ENCODE measurements at places on chromosomes 2 and 18.
A peak's percentile ranks its signal among the peaks of the same experiment; 100 is the strongest.

DNA sequence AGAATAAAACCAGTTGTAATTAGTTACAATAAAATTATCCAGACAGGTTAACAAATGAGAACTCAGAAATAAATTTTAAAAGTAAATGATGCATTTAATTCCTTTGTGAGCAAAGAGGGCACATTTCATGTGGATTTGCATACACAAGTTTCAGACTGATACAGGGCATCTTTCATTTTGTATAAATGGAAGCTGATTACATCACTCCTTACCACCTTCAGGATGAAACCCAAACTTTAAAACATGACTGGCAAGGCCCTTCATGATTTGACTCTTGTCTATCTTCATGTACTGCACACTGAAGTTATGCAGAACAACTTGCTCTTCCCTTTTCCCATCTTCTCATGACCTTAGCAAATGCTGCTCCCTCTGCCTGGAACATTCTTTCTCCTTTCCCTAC, 26.9 kb downstream of the EFEMP1 start:
- no peak for DNase-seq
- no peaks in the 10 kb centered on the region for H3K4me1 ChIP-seq
- no peaks in the 10 kb centered on the region for H3K27me3 ChIP-seq
- H3K27ac ChIP-seq, result no peak overlapping the region
- no peaks in the 10 kb centered on the region for H3K36me3 ChIP-seq

DNA sequence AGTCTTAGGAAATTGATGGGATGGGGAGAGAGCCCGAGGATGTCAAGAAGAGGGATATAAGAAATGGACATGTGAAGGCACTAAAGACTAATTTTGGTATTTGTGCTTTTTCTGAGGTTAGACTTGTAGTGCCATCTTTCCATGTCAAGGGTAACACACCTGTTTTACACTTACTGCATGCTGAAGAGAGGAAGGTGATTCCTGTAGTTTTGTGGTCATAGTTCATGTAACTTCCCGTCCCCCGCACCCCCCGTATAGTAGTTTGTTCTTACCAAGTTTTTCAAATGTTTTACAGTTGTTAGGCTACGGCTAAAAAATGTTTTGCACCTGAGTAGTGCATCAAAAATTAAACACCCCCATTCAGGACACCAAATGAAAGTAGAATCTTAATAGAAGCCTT, 73.8 kb downstream of the CLIP4 start:
- no peak for DNase-seq
- no peak overlapping the region for H3K4me3 ChIP-seq
- H3K36me3 ChIP-seq, result peaks cover 13% of the 10 kb centered on the region
- H3K4me1 ChIP-seq, result peaks cover 4% of the 10 kb centered on the region
- no peaks in the 10 kb centered on the region for H3K27me3 ChIP-seq
- no peak overlapping the region for H3K27ac ChIP-seq

DNA sequence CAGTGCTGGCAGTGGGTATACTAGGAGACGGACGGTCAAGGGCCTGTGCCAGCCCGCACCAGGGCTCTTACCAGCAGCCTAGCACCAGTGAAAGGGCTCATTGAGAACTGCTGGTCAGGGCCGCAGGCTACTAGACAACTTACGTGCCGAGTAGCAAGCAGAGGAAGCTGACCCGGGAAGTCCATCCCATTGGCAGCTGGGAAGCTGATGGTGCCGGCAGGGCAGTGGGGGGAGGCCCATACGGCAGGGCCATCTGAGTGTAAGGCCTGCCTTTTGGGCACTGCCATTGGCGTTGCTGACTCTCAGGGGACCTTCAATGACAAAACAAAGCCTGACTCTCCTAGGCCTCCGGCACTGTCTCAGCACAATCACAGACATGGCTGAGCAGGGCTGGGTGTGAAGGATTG, 20.6 kb downstream of the EFR3B start:
- H3K4me3 ChIP-seq, result no peak overlapping the region
- DNase-seq, result no peak
- no peaks in the 10 kb centered on the region for H3K27me3 ChIP-seq
- no peaks in the 10 kb centered on the region for H3K36me3 ChIP-seq
- peaks cover 6% of the 10 kb centered on the region for H3K4me1 ChIP-seq

DNA sequence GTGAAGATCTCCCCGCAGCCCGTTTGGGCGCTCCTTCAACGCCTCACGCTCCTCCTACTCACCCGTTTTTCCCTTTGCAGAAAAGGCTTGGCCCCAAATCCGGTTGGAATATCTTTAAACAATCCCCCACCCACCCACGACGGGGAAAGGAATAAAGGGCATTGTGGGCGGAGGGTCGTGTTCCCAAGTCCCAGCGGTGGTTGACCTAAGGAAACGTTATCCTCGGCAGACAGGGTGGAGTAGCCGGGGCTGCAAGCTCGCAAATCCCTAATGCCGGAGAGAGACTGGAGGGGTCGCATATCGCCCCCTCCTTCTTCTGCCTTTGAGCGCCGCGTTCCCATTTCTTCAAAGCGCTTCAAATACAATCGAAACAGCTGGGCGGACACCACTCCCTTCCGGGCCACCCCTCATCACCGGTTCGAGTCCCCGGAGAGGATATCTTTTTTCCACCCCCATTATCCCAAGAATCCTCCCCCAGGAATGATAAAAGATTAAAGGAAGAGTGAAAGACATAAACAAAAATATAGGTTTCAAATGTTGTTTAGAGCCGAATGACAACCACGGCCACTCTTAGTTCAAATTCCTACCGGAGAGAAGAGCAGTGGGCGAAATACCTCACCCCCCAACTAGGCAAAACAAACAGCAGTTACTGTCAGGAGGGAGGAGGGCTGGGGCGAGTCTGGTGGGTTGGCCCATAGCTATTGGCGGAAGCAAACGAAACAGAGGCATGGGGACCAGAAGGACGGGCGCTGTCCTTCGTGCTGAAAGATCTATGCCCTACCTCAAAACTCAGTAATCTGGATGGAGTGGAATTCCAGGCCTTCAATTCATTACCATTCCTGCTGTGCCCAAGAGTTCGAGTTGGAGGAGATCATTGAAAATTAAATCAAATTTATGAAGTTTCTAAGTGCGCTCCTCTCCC, 2.8 kb upstream of the GAD1 start:
- H3K4me3 ChIP-seq, result no peak overlapping the region
- no peaks in the 10 kb centered on the region for H3K36me3 ChIP-seq
- peaks cover 33% of the 10 kb centered on the region for H3K4me1 ChIP-seq

- no peak for DNase-seq
- no peaks in the 10 kb centered on the region for H3K36me3 ChIP-seq
- no peak overlapping the region for H3K27ac ChIP-seq
- no peak overlapping the region for H3K4me3 ChIP-seq
Measured at GRCh38 chr18:31247574-31248199, 70.3 kb upstream of the DSG1 start.

DNA sequence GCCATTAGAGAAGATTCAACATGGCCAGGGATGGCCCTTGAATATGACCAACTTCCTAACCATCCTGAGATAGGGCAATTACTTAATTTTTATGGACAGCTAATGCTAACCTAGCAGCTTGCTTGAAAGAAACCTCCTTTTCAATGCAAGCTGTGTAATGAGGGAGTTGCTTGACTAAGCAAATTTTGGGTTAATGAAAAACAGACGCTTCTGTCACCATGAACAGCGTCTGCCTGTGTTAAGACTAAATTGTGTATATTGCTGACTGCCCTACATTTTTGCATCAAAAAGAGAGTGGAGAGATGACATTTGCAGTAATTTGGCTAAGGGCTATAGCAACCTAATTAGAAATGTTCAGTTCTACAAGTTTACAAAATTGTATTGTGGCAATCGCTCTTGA, 319.2 kb upstream of the LRATD1 start:
- H3K4me3 ChIP-seq, result no peak overlapping the region
- no peaks in the 10 kb centered on the region for H3K36me3 ChIP-seq
- H3K27ac ChIP-seq, result no peak overlapping the region
- H3K27me3 ChIP-seq, result no peaks in the 10 kb centered on the region
- no peaks in the 10 kb centered on the region for H3K4me1 ChIP-seq

DNA sequence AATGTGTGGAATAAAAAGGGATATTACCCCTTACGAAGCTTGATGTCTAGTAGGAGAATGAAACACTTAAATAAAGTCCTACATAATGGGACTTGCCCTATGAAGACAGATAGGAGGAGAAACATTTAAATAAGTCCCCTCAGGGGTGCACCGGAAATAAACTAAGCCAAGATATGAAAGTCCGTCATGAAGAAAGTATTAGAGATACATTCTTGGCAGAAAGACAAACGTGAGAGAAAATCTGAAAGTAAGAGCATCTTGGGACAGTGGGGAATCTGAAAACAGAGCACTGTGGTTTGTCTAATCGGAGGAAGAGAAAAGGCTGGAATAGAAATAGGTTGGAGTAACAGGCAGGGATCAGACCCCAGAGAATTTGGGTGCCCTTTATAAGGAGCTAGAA, 516.9 kb upstream of the DSEL start:
- no peak overlapping the region for H3K27ac ChIP-seq
- no peak overlapping the region for H3K4me3 ChIP-seq
- H3K27me3 ChIP-seq, result no peaks in the 10 kb centered on the region
- no peak for DNase-seq
- H3K36me3 ChIP-seq, result no peaks in the 10 kb centered on the region

DNA sequence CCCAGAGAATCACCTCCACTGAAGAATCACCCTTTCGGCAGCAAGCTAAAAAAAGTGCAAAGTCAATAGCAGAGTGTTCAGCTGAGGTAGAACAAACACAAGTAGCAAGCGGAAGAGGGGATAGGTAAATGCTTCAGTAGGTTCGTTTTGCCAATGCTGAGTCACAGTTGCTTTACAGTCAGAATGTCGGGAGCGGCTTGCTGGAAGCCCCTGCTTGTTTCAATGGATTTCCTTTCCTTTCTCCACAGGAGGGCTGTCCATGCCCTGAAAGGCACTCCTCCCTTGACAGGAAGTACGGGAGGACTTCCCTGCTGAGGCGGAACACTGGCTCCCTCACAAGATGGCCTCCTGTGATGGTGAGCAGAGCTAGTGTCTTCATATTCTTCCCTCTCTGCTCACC, 146.2 kb upstream of the LYPD1 start:
- no peaks in the 10 kb centered on the region for H3K36me3 ChIP-seq
- no peak for DNase-seq
- peaks cover 2% of the 10 kb centered on the region for H3K27me3 ChIP-seq
- no peak overlapping the region for H3K27ac ChIP-seq

- DNase-seq, result peak; percentile 31
- H3K27ac ChIP-seq, result no peak overlapping the region
- no peaks in the 10 kb centered on the region for H3K27me3 ChIP-seq
Measured at GRCh38 chr18:9575558-9575957, 38.8 kb downstream of the PPP4R1 start.

DNA sequence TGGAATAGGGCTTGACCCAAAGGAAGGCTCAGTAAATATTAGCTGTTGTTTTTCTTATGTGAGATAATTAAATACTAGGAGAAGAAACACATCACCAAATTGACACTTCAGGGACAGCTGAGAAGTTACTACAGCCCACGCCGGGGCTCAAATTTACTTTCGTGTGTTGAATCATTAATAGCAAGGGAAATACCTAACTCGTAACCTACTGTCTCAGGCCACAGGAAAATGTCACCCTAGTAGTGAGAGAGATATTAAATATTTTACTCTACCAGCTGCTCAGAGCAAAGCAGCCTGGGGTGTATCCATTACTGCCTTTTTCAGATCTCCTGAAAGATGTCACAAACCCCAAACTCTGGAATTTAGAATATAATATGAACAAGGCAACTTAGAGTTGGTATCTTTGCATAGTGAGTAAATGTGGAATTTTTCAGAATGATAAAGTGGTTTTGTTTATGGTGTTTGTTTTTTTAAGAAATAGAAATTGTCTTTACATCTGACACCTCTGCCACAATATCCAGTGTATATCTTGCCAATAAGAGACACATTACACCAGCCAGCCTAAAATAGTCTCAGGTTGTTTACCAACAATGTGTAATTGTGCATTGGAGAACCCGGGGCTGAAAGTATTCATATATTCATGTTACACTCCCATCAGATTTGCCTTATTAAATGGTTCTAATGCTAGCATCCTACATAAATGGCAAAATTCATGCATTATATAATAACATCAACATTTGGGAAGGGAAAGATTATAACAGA, 48.4 kb downstream of the ATP8B1 start:
- H3K36me3 ChIP-seq, result no peaks in the 10 kb centered on the region
- DNase-seq, result no peak
- H3K27me3 ChIP-seq, result no peaks in the 10 kb centered on the region

- H3K27ac ChIP-seq, result no peak overlapping the region
- H3K4me3 ChIP-seq, result no peak overlapping the region
- H3K27me3 ChIP-seq, result no peaks in the 10 kb centered on the region
- DNase-seq, result no peak
Measured at GRCh38 chr2:47009253-47009767, 93.7 kb upstream of the MCFD2 start.

DNA sequence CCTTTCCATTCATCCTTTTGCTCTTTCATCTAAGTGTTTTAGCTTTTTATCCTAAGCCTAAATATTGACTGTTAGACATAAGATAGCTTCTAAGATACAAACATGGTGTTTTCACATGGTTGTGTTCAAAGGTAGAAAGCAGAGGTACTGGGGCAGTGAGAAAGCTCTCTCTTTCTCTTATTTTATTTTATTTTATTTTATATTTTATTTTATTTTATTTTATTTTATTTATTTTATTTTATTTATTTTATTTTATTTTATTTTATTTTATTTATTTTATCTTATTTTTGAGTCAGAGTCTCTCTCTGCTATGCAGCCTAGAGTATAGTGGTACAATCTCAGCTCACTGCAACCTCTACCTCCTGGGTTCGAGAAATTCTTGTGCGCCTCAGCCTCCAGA, 287.2 kb downstream of the IKZF2 start:
- H3K27ac ChIP-seq, result no peak overlapping the region
- no peaks in the 10 kb centered on the region for H3K36me3 ChIP-seq
- H3K27me3 ChIP-seq, result no peaks in the 10 kb centered on the region
- no peaks in the 10 kb centered on the region for H3K4me1 ChIP-seq
- H3K4me3 ChIP-seq, result no peak overlapping the region
- DNase-seq, result no peak

All from activated naive CD4-positive, alpha-beta T cell treated with anti-CD3 and anti-CD28 coated beads for 36 hours (primary cell).